Stimulated activated naive B cell treated with anti-CD40 and anti-IgM and Interleukin-4, amounts not matched to agents 10 μg/mL and 1 μg/mL and 100 μg/mL, for 72 hours (primary cell): ENCODE measurements at places on chromosomes 7 and 10.

DNA sequence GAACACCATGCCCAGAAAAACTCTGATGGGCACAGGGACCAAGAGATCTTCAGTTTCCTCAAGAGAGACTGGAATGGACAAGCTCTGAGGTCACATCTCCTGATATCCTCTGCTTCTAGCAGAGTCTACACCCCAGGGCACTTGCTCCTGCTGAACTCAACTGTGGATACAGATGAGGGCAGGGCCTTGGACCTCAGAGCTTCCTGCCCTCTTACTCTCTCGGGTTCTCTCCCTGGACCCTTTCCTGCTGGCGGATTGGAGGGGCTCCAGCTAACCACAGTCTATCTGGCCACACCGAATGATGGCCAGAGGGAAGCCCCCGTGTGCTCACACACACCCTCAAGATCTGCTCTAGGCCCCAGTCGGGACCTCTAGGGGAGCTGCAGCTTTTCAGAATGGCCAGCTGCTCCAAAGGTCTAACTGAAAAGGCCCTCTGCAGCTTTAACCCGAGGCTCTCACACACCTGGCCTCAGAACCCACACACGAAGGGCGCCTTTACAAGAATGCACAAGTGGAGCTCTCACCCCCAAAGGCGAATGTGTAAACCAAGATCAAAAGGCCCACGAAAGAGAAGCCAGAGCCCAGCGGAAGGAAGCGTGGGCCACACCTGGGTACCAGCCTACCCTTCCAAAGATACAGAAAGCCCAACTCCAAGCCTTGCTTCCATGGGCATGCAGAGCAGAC lies 65.5 kb downstream of the FAM53B start:
- no peak for DNase-seq

GRCh38 chr10:12788277-12788676 lies 213.2 kb downstream of the CCDC3 start:
- DNase-seq: no peak

DNA sequence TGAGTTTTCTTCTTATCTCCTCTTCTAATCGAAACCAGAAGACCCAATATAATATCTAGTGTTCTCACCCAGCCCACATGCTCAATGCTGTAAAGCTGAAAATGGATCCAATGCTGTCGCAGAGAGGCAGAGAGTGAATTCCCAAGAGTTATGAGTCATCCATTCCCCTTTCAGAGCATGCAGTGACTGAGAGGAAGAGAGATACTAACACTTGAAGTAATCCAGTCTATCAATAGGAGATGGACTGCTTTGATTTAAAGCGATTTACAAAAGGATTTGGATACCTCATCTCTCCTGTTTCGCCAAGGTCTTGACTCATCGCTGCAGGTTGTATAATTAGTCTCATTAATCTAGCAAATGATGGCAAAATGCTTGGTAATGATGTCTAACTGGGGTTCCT lies 41.5 kb upstream of the PRKCQ start:
- no peak for DNase-seq

- DNase-seq: no peak
Measured at GRCh38 chr10:116669832-116670644, 49.3 kb downstream of the PNLIPRP2 start.

DNA sequence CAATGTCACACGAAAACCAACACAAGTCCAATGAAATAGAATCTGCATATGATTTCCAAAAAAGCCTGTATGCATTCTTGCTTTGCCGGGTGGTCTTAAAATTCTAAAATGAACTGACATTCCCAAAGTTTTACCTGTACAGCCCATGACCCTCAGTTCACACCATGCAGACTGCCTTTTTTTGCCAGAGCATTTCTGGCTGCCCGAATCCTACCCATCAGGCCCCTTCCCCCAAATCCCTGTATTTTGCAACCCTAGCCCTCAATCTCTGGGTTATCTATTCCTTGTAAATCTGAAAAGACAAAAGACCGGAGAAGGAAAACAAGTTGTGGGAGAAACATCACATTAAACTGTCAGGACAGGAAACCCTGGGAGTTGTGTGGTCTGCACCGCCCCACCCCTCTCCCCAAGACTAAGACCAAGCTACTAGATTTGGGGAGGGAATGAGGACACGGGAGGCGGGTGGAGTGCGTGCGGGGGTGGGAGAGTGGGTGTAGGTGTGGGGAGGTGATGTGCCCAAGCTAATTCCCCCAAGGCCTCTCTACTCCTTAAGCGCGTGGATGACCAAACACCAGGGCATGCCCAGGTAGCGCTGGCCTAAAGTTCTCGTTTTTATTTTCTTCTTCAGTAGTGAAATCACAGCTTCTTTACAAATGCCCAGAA lies 1.4 kb downstream of the JCAD start:
- no peak for DNase-seq

GRCh38 chr10:29465384-29465783 lies 169.4 kb downstream of the SVIL start:
- DNase-seq: no peak

GRCh38 chr10:8183241-8183704 lies 128.8 kb downstream of the GATA3 start:
- DNase-seq: no peak

- no peak for DNase-seq
Measured at GRCh38 chr7:37405603-37406122, 43.0 kb downstream of the ELMO1 start.

DNA sequence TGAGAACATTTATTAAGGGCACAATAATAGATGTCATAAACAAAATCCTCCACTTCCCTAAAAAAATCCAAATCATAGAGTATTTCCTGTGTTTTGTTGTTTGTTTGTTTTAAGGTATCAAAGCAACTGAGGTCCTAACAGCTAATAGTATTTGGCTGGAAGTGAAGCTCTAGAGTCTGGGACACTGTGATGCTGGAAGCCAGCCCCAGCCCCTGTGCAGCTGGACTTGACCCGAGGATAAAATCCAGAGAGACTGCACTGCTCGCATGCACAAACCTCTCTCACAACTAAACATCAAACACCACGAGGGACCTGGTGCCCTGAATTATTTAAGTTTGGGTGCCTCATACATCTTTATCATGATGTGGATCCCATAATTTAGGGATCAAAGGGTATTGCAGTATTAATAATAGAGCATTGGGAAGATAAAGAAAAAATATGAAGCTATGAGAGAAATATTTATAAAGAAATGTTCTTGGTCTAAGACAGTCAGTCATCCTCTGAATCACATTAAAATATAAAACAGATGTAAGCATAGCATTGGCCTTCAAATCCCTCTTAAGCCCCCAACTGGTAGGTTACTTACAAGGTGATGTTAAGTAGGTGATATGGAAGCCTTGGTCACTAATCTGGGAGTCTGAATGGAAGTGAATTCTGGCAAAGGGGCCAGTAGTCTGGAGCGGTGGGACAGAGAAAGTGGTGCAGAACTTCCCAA lies 44.4 kb downstream of the CUBN start:
- DNase-seq: no peak

- no peak for DNase-seq
Measured at GRCh38 chr7:120320218-120320961, 47.4 kb downstream of the KCND2 start.

DNA sequence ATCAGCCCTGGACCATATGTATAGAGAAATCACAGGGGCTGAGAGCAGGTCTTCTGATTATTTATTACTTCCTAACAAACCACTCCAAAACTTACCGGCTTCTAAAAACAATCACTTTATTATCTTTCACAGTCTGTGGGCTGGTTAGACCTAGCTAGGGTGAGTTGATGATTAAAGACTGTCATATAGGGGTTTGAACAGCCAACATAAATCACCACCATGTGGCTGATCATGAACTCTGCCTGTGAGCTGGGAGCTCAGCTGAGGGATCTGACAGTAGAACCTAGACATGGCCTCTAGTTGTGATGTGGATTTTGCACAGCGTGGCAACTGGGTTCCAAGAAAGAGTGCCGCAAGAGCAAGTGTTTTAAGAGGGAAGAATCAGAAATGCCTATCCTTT lies 305.4 kb downstream of the CSTF2T start:
- DNase-seq: no peak

GRCh38 chr7:105426606-105427146 lies 38.0 kb upstream of the SRPK2 start:
- DNase-seq: no peak

DNA sequence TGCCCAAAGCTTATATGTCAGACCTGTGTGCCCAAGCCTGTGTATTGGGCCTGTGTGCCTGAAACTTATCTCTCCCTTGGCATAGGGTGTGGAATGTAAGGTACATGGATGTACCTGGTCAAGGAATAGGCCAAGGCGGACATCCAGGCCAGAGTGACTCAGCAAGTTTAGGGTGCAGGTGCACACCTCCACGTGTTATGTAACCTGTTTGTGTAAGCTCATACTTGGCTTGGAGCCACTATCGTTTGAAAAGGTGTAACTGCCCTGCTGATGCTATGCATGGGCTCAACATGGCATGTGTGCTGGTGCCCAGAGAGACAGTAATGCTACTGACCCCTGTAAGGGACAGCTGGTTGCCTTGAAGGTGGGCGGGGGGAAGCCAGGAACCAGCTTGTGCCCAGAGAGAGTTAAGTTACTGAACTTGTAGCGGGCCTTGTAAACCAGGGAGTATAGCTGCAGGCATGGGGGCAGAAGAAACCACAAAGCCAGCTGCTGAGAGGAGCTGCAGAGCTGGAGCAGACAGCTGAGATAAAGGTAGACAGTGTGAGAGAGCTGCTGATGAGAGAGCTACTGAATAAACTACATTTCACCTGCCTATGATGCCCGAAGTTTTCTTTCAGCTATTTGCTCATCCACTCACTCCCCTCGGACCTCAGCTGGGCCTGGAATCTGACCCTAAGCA lies 656.4 kb upstream of the ZWINT start:
- DNase-seq: no peak

- no peak for DNase-seq
Measured at GRCh38 chr10:17781856-17782255, 27.3 kb upstream of the MRC1 start.

DNA sequence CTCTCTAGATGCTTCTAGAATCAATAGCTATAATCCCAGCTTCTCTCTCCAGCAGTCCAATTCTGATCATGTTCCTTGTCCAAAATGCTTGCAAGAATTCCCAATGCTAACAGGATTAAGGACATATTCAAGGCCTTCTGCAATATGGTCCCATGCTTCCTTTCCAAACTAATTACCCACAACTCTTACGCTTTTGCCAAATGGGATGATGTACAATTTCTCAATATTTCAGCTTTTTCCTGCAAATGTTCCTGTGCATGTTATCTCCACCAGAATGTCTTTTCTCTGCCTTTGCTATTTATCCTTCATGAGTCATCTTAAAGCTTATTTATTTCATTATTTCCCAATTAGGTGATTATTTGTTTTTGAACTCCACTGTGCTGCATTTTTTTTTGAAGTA lies 556.4 kb downstream of the SORCS1 start:
- no peak for DNase-seq

GRCh38 chr7:151405588-151405987 lies 4.2 kb downstream of the WDR86 start:
- no peak for DNase-seq
